Mesenteric fat pad (tissue), 1 donor: ENCODE measurements at places on chromosomes 11 and 22. TPM values are rescaled to one million over a fixed set of nuclear protein-coding genes. Genes with fewer than 3 reads are reported as not detected.

The BIRC3 gene
- total RNA-seq, result 5.3 TPM

The CELSR1 gene
- total RNA-seq, result 1.8 TPM

The HIC2 gene
- 5.5 TPM for total RNA-seq

The DEFB131B gene
- not detected for total RNA-seq

The P2RX6 gene
- total RNA-seq, result 1.2 TPM

The YIF1A gene
- 81.7 TPM for total RNA-seq

GRCh38 chr11:129077191-129077590, 114.9 kb downstream of the ARHGAP32 start:
- no peak for DNase-seq

GRCh38 chr22:33018232-33018864, 39.8 kb downstream of the SYN3 start:
- DNase-seq, result no peak

- DNase-seq, result no peak
Measured at GRCh38 chr22:18057568-18058209, 20.1 kb upstream of the PEX26 start.

DNA sequence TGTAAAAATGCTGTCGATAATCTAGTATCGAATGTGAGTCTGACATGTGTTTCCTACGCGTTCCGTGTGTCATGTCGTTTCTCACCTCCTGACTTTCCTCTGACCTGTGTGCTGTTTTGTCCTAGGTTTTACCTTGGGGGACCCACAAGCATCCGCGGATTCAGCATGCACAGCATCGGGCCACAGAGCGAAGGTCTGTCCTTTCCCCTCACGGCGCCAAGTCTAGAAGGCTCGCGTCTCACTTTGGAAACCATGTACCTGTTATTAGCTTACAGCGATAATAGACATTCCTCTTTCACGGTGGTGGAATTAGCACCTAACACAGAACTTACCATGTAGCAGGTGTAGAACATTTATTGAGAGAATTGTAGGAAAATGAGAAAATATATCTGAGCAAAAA, 28.6 kb downstream of the SAMM50 start:
- peak; percentile 41 for DNase-seq

DNA sequence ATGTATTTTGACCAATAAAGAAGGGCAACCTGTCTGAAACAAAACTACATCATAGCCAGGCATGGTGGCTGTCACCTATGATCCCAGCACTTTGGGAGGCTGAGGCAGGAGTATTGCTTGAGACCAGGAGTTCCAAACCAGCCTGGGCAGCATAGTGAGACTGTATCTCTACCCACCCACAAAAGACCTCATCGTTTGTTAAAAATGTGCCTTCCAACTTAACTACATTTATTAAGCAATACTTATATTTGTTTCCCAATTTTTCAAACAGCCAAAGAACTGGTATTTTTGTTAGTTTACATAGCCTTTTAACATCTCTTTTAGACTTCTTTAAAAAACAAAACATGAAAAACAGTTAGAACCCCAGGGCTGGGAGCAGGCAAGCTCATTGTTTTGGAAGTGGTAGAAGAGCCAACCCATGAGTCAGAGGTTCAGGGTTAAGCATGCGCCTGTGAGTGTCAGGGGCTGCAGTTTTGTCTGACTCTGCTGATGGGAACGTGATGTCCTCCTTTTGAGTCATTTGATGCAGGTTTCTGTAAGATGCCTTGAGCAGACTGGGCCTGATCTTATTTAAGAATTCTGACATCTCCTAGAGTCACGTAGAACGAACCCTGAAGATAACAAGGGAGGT, 53.9 kb upstream of the CRTAM start:
- DNase-seq, result peak; percentile 30

GRCh38 chr11:117273550-117274289, 17.4 kb upstream of the BACE1-AS start:
- DNase-seq, result no peak

GRCh38 chr11:102762361-102762767, 18.1 kb downstream of the MMP10 start:
- DNase-seq, result no peak

GRCh38 chr22:38097557-38098409, 12.7 kb downstream of the BAIAP2L2 start:
- no peak for DNase-seq

DNA sequence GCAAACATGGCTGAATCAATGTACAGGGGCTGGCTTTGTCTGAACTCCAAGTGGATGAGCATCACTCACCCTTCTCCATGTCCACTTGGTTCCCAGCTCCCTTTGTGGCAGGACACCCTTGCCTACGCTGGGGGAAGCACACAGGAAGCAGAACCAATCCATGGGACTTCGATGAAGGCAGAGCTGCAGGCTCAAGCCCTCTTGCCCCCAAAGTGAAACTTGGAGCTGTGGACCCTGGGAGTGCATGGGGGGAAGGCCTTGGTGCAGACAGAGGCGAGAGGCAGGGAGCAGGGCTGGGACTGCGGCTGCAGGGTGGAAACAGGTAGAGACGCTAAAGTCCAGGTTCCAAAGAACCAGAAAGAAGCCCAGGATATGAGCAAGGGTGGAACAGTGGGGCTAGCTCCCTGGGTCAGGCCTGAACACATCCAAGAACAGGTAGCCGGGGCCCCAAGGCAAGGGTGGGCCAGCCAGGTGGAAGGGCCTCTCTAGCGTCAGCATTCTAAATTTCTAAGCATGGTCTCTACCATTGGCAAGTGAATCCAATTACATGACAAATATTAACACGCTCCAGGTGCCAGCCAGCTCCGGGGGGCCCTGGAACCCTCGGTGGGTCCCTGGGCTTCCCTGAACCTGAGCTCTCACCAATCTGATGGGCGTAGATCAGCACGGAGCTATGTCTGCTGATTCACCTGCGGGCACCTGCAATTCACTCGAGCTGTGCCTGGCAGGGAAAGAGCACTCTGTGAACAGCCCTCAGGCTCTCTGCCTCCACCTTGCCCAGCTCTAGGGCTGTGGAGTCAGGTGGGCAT, 532.8 kb downstream of the BRD1 start:
- peak; percentile 77 for DNase-seq

DNA sequence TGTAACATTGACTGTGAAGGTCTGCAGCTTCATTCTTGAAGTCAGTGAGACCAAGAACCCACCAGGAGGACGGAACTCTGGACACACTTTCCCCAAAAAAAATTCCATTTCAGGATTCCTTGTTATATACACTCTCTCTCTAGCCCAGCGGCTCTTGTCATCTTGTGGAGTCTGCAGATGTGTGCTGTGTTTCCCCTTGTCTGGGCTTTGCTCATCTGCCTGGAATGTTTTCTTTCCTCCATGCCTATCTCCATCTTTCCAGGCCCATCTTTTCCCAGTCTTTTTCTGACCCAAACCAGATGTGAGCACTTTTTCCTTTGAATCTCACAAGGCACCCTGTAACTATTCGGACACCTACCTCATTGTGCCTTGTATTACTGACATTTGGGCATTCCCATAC, 5.1 kb upstream of the DRG1 start:
- DNase-seq, result no peak

DNA sequence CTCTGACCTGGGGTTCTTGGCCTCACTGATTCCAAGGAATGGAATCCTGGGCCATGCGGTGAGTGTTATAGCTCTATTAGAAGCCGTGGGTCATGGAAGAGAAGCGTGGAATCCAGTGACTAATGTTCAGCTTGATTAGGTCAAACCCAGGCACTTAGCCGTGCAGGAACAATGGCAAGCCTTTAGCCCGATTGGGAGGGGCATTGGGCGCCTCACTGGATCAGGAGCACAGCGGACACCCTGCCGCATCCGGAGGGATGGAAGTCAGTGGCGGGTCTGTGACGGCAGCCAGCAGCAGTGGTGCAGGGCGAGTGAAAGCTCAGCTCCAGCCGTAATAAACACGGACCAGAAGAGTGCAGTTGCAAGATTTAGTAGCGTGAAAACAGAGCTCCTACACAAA, 20.5 kb upstream of the SLC17A6 start:
- DNase-seq, result no peak

GRCh38 chr11:113818426-113818825, 38.8 kb downstream of the CLDN25 start:
- DNase-seq, result no peak

GRCh38 chr11:119509282-119509841, 86.4 kb upstream of the THY1 start:
- no peak for DNase-seq

- peak; percentile 69 for DNase-seq
Measured at GRCh38 chr11:44006917-44007361, 40.8 kb upstream of the ACCSL start.

- DNase-seq, result no peak
Measured at GRCh38 chr11:64916040-64916774, 802 bp downstream of the ATG2A start.
